Activated T-helper 2 cell treated with anti-CD3 and anti-CD28 coated beads, Interferon-gamma antibody, Interleukin-2, Interleukin-4, amounts not matched to agents 10 μg/mL and 5 μg/mL and 100 μg/mL, durations not matched to agents 14 hours and 24 hours and 36 hours (primary cell): ENCODE measurements at places on chromosomes 7 and 10. TPM values are rescaled to one million over a fixed set of nuclear protein-coding genes. Genes with fewer than 3 reads are reported as not detected.

DNA sequence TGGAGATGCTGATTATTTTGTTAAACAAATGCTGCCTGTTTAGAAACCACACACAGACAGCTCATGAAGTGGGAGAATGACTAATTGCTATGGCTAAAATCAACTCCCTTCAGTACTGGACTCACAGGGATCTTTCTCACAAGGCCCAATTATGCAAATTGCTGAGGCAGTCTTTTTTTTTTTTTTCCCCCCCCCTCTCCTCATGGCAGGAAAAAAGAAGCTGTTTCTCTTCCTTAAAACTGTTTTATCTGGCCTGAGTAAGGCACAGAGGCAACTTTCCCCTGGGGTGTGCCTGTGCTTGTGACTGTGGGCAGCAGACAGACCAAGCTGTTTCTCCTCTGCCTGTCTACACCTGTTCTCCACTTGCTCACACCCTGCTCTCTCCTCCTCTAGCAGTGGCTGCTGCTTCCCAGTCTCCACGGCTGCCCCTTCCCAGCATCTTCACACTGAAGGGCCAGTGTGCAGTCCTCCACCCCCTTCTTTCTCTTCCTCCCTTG lies 65.4 kb upstream of the STEAP1B start:
- H3K27ac ChIP-seq = no peak overlapping the region
- peaks cover 42% of the 10 kb centered on the region for H3K27me3 ChIP-seq
- peak overlapping the region; percentile 19 for H3K4me3 ChIP-seq
- H3K4me1 ChIP-seq = peaks cover 51% of the 10 kb centered on the region
- no peaks in the 10 kb centered on the region for H3K36me3 ChIP-seq
- DNase-seq = no peak

- no peak overlapping the region for H3K4me3 ChIP-seq
- H3K4me1 ChIP-seq = no peaks in the 10 kb centered on the region
- peaks cover 1% of the 10 kb centered on the region for H3K27me3 ChIP-seq
- no peak for DNase-seq
Measured at GRCh38 chr7:104096683-104097082, 107.2 kb upstream of the RELN start.

DNA sequence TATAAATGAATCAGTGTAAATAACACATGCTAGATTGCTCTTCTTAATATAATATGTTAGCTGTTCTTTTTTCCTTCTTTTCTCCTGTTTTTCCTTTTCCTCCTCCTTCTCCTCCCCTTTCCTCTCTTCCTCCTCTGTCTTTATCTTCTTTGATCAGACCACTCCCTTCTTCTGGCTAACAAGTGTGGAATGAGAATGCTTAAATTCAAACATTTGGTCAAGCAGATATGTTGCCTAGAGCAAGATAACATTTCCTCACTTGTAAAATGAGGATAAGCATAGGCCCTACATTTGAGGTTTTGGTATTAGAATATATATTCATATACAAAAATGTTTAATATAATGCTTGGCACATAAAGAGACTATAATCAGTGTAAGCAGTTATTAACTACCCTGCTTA lies 299.1 kb downstream of the PCDH15 start:
- H3K4me1 ChIP-seq = no peaks in the 10 kb centered on the region
- no peak for DNase-seq
- no peaks in the 10 kb centered on the region for H3K36me3 ChIP-seq
- H3K27ac ChIP-seq = no peak overlapping the region
- H3K27me3 ChIP-seq = no peaks in the 10 kb centered on the region
- no peak overlapping the region for H3K4me3 ChIP-seq

DNA sequence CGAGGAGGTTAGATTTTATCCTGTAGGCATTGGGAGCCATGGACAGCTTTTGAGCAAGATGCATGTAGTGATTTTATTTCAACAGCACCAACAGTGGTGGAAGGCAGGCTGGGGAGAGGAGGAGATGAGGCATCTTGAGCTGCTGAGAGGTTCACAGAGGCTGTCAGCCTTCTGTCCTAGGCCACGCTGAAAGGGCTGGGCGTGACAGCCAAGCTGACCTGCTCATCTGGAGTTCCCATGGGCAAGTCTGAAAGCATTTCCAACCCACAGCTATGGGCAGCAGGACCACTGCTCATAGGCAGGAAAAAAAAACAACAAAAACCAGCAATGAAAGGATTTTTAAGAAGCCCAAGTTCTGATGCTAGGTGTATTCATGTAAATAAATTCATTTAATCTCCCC lies 7.7 kb downstream of the NEURL1 start:
- H3K27me3 ChIP-seq = peaks cover 61% of the 10 kb centered on the region
- no peaks in the 10 kb centered on the region for H3K36me3 ChIP-seq
- H3K4me1 ChIP-seq = peaks cover 32% of the 10 kb centered on the region
- no peak overlapping the region for H3K4me3 ChIP-seq
- DNase-seq = no peak

PRTFDC1 gene
- 0.11 and 0.25 TPM in 2 replicates for total RNA-seq

GRCh38 chr7:27547401-27547800 lies 115.3 kb downstream of the HIBADH start:
- H3K4me1 ChIP-seq = no peaks in the 10 kb centered on the region
- H3K27ac ChIP-seq = no peak overlapping the region
- no peaks in the 10 kb centered on the region for H3K27me3 ChIP-seq
- H3K4me3 ChIP-seq = no peak overlapping the region
- DNase-seq = no peak
- peaks cover 8% of the 10 kb centered on the region for H3K36me3 ChIP-seq

PSD gene
- 10.6 and 13.4 TPM in 2 replicates for total RNA-seq

ST8SIA6 gene
- total RNA-seq = not detected in 2 replicates

GRCh38 chr7:109611656-109612055 lies 1042.0 kb downstream of the DNAJB9 start:
- H3K27me3 ChIP-seq = no peaks in the 10 kb centered on the region
- no peaks in the 10 kb centered on the region for H3K4me1 ChIP-seq
- no peak for DNase-seq
- H3K36me3 ChIP-seq = no peaks in the 10 kb centered on the region

DNA sequence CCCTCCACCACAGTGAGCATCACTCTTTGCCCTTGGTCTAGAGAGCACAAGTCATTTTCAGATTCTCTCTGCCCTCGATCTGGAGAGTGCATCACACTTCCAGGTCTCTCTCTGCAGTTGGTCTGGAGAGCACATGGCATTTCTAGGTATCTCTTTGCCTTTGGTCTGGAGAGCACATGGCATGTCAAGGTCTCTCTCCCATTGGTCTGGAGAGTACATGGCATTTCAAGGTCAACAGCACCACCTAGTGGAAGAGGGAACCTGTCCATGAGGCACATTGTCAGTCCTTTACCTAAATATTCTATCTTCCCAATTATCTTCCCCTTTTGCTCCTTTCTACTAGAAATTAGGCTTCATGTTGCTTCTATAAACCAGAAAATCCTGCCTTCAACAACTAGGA lies 1139.4 kb downstream of the XPNPEP1 start:
- H3K4me3 ChIP-seq = no peak overlapping the region
- H3K36me3 ChIP-seq = no peaks in the 10 kb centered on the region
- H3K27ac ChIP-seq = no peak overlapping the region
- H3K27me3 ChIP-seq = no peaks in the 10 kb centered on the region
- DNase-seq = no peak
- no peaks in the 10 kb centered on the region for H3K4me1 ChIP-seq

TYSND1 gene
- total RNA-seq = 12.5 and 13.6 TPM in 2 replicates
